Hypothalamus (tissue), 51 donors: ENCODE measurements at places on chromosomes 7 and 10.
A peak's percentile ranks its signal among the peaks of the same experiment; 100 is the strongest.

DNA sequence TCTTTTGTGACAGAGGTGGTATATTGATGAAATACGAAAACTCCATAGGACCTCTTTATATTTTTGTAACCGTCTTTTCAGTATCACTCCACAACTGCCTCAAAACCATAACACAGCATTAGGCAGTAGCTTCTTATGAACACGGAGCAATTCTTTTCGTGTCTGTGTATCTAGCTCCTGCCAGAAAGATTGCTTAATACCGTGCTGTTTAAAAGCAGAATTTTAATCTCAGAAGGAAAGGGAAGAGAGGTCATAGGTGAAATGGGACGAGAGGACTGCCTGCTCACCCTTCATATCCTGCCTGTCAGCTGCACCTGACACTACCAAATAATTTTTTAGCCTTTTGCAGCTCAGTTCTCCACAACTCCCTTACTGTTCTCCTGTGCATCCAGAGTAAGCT lies 200.7 kb downstream of the DNAH11 start:
- no peak for DNase-seq

GRCh38 chr10:118495499-118495898 lies 99.9 kb downstream of the PRLHR start:
- DNase-seq: no peak

DNA sequence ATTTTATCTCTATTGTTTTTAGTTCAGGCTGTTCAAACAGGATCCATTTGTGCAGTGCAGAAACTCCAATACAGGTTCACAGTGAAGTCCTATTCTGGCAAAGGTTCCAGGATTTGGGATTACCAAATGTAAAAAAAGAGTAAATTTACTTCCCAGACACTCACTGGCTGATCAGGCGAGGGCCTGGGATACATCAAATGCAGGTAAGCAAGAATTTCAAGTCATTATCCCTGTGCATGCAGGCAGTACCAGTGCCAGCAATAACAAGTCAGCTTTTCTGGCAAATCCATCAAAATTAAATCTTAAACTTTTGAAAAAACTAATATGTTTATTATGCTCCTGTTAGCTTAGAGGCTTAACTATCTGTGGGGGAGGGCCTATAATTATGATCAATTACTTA lies 6.3 kb downstream of the CDK6 start:
- no peak for DNase-seq

DNA sequence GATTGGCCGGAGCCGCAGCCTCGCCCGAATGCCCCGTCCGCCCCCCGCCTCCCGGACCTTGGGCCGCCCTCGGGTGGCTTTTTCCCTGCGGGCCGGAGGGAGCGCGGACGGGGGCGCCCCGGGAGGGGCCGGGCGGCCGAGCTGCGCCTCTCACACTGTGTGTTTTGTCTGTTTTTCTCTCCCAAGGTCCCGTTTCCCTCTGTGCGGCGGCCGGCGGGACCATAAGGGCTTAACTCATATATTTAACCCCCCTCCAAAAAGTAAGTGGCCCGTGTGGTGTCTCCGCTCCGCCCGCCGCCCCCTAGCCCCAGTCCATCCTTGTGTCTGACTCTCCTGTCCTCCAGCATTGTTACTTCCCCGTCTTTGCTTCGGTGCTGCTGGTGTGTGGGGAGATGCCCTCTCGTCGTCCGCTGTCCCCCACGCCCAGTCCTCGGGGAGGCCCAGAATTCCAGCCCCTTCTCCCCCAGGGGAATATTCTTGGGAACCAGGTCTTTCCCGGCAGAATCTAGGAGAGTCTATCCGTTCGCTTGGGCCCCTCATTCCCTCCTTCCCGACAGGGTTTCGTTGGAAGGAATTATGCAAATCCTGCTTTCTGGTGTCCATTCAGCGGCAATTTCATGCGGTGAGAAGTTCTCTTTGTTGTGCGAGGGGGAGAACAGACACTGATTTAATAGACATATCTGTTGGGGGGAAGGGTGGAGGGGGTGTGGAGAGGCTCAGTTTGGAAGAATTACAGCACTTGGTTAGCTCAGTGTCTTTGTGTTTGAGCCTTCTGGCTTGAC lies 1.3 kb downstream of the LCOR start:
- peak; percentile 24 for DNase-seq

- DNase-seq: no peak
Observed at GRCh38 chr10:89351780-89352597, 24.2 kb downstream of the IFIT3 start.

- DNase-seq: no peak
Observed at GRCh38 chr10:9796564-9796963, 1221.1 kb upstream of the CELF2 start.

DNA sequence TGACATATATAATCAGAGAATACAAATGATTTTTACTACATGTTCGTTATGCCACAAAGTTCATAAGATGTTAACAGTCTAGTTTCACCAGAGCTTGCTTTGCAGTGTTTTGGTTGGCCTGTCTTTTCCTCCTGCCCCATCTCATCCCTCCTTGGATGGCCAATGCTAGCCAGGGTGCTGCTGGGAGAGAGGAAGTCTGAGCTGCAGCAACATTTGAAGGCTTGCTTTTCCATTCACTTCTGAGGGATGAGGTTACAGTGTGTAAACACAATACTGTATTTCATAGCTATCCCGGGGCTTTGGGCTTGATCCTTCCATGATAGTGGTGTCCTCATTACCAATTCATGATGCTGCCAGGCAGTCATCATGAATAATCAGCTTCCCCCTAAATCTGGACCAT lies 170.5 kb downstream of the RAB11FIP2 start:
- DNase-seq: no peak

DNA sequence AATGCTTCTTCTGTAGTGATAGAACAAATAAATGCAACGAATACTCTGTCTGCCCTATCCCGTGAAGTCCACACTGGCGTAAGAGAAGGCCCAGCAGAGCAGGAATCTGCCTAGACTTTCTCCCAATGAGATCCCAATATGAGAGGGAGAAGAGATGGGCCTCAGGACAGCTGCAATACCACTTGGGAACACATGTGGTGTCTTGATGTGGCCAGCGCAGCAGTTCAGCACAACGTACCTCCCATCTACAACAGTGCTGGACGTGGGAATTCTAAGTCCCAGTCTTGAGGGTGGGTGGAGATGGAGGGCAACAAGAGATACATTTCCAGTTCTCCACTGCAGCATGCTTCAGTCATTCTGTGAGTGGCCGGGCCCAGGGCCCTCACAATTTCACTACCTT lies 45.8 kb downstream of the FIGNL1 start:
- DNase-seq: no peak

GRCh38 chr10:97964748-97965147 lies 65.7 kb downstream of the CRTAC1 start:
- DNase-seq: no peak

DNA sequence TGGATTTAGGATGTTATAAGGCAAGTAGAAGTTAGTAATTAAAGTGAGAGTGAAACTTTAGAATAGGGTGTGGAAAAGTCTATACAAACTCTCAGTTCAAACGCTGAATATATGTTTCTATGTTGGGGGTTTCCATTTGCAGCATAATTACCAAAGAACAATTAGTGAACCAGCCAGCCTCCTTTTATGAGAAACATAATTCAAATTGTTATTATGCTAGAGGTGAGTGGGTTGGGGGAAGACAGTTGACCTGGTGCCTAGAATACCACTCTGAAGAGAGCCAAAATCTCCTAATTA lies 435.8 kb downstream of the MDFIC start:
- no peak for DNase-seq

DNA sequence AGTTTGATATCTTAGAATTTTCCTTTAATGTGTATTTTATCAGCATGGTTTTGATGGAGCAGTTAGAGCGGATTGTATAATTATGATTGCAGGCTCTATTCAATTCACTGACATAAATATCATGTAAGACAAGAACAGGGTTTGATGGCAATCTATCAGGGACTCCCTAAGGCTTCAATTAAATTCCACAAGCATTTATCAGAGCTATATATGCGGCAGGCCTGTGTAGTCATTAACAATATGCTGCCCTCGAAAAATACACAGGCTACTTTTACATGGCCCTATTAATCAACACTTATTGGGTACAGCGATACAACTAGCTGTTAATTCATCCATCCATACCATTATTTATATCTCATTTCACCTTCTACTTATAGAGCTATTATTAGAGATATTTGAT lies 358.1 kb upstream of the TPK1 start:
- no peak for DNase-seq
